ENCODE measurements at places on chromosomes 1 and 21.
A peak's percentile ranks its signal among the peaks of the same experiment; 100 is the strongest.

DNA sequence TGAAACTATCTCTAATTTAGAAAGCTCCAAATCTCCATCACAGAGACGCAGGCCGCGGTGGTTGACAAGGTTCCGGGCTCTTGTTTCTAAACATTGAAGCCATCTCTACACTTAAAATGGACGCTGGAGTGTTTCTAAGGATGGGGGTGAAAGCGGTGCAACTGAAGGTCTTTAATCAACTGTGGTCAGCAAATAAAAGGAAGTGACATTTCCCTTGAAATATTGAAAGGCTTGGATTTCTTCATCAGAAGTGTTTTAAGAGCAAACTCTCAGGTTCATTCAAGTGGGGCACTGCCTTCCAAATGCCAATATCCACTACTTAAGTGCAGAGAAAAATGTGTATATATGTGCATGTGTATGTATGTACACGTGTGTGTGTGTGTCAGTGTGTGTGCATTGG, 117.3 kb downstream of the KAZN start:
- no peak for DNase-seq

DNA sequence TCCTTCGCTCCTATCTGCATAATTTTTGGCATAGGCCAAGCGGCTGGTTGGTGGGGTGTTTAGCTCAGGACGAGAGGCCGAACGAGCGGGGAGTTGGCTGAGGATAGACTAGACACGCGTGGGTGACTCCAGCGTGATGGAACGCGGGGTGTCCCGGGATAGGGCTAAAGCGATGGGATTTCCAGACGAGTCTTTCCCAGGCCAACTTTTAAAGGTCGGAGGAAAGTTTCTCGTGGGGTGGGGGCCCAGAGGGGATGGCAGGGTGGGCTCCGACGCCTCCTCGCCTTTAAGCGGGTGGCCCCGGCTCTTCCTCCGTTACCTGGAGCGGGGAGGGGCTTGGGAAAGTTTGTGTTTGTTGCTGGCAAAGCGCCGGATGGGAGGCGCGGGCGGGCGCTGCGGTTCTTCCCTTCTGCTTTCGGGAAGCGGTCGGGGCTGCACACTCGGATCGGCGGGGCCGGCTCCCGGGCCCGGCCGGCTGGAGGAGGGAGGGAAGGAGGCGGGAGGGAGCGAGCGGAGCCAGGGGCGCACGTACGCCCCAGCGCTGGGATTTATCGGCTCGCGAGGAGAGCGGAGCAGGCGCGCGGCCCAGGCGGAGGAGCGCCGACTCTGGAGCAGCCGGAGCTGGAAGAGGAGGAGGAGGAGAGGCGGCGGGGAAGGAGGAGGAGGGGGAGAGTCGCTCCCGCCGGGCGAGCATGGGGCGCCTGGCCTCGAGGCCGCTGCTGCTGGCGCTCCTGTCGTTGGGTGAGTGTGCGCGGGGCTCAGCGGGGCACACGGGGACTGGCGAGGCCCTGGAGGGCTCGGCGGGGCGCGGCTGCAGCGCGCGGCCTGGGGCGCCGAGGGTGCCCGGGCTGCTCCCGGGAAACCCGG, at the start of gene PTGFRN:
PTGFRN (plus strand) TSS at position 405 of the 867 bp plus-strand sequence; CDS start at position 693, 288 bp downstream.
- peak; percentile 35 for DNase-seq

DNA sequence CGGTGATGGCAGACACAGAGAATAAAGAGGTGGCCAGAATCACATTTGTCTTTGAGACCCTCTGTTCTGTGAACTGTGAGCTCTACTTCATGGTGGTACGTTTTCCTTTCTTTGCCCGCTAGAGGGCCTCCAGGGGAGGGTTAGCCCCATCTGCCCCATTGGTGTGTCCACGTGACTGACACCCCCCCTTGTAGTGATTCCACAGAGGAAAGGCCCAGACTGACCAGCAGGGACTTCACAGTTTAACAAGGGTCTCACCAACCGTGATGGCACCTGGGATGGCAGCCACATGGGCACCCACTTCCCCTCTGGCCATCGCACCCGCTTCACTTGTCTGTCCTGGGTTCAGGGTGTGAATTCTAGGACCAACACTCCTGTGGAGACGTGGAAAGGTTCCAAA, 22.3 kb upstream of the SARS1 start:
- no peak for DNase-seq

DNA sequence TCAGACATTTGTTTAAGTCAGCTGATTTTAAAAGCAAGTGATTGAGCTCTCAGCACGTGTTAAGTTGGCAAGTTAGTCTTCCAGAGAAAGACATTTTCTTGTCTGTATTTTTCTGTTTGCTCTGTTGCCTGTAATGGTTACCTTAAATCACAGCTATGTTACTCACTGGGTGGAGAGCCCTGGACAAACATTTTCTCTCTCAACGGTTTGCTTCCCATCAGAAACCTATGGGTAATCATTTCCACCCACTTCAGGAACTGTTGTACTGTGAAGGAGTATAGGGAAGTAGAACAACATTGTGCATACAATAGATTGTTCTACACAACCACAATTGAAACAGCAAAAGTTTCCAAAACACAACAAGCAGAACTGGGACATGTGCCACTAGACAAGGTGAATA, 113.9 kb upstream of the DPT start:
- no peak for DNase-seq

- no peak for DNase-seq
These were observed 90.1 kb upstream of the DIRAS3 start for GRCh38 chr1:68140536-68140935.

DNA sequence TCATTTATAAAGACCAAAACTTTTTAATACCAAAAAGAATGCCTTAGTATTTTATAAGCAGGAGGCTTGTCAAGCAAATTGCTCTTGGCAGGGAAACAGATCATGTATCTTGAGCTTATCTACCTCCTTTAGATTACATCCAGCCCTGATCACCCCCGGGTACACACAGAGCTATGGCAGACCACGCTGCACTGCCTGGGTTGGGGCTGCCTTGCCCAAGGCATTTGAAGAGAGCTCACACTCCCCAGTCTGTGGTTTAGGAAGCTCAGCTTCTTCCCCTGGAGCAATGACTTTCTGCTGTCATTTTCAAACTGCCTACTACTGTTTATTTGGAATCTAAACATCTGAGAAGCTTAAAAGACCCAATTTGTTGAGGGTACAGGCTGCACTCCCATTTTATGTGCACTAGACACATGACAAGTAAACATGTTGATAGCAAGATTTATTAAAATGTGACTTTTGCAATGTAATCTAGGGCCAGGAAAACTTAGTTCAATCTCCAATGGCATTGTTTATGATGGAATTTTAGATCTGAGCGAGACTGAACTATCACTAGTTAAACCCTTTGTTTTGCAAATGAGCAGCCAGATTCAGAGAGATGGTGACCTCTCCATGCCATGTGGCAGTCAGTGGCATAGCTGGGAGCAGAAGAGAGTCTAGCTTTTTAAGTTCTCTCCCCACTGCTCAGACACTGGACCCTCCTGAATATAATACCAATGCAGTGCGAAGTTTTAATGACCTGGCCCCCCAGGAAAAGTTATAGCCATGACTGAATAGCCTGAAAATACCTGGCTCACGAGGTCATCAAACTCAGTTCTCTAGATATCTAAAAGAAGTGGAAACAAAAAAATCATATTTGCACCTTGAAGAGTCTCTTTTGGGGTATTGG, 214.9 kb downstream of the HLX start:
- no peak for DNase-seq

- DNase-seq = no peak
These were observed 258 bp upstream of the SYPL2 start for GRCh38 chr1:109466125-109466451.

DNA sequence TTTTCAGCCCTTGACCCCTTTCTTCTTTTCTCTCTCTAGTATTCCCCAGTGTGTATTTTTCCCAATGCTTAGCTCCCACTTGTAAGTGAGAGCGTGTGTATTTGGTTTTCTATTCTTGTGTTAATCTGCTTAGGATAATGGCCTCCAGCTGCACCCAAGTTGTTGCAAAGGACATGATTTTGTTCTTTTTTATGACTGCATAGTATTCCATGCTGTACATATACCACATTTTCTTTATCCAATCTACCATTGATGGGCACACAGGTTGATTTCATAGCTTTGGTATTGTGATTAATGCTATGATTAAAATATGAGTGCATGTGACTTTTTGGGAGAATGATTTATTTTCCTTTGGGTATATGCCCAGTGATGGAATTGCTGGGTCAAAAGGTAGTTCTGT, 104.8 kb downstream of the PDE4B start:
- no peak for DNase-seq

DNA sequence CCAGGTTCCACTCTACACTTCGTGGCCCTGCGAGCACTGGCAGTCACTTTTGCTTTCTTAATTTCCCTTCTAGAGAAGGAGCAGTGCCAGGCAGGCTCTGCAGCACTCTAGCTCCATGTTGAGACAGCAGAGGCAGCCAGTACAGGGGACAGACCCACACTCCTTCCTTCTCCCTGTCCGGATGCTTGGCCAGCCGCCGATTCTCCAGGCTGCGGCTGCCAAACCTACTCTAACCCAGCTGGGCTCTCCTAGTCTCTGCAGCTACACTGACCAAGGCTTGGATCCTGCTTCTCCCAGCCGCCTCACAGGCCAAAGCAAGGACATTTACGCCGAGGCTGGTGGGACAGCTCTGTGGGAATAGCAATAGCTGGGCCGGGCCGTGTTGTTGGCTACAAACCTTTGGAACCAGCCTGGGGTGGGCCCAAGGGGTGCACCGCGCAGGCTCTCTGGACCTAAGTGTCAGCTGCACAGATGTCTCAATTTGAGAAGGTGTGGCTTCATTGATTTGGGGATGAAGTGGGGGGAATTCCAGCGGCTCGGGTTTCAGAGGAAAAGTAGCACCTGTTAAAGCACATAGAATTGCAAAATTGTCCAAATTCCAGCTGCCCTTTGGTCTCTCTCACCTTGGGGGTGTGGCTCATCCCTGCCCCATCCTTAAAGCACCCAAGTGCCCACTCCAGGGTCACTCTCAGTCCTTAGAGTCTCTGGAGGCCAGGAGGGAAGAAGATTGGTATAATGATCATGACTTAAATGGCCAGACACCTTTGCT, 3.2 kb downstream of the BARHL2 start:
- peak; percentile 90 for DNase-seq

DNA sequence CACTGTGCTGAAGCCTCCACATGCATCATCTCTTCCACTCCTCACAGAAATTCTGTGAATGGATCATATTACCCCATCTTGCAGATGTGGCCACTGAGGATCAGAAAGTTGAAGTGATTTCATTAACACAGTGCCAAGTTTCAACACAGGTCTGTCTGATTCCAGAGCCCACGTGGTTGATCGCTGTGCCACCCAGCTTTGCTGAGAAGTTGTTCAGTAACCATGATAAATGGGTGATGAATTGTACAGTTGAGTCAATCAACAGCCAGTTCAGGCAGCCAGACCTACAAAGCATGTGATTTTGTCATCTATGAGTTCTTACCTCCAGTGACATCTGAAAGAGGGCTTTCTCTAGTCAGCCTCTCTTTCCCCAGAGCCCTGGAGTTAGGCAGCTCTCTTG, 61.8 kb upstream of the GRHL3 start:
- no peak for DNase-seq

GRCh38 chr1:61183471-61184039, 101.2 kb downstream of the NFIA start:
- DNase-seq = peak; percentile 64

DNA sequence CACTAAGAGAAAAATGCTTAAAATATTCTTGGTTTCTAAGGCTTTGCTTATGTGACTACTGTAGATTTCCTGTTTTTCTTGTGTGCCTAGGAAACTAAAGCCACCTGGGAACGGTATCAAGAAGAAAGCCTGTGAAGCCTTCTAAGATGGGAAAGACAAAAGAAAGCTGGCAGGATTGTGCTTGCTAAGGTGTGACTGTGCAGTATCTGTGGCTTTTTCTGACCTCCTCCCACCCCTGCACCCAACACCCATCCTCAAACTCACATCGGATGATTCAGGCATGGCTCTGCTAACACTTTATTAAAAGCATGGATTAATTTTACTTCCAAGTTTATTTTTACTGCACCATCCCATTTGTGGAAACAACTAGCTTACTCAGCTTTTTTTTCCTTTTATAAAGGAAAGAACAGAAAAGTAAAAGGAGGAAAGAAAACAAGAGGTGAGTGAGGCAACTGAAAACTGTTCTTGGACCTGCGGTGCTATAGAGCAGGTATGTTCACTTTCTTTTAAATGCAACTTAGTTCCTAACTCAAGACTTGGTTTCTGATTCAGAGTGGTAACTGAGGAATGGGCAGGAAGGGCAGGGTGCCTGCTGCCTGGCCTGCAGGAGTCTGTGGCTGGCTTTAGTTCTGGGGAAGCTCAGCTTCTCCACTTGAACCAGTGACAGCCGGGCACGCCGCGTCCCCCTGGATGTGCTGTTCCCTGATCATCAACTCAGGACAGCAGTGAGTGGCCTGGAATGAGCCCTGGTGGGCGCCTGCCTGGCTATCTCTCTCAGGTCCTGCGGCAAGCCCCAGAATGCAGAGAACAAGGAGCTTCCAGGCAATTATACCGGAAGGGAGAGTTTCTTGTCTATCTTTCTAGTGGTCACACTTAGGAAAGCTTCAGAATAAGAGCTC, at the start of gene GBP6:
GBP6 (plus strand) TSS at position 422 of the 899 bp plus-strand sequence. CDS start 4,493 bp downstream, outside the sequence.
- no peak for DNase-seq

DNA sequence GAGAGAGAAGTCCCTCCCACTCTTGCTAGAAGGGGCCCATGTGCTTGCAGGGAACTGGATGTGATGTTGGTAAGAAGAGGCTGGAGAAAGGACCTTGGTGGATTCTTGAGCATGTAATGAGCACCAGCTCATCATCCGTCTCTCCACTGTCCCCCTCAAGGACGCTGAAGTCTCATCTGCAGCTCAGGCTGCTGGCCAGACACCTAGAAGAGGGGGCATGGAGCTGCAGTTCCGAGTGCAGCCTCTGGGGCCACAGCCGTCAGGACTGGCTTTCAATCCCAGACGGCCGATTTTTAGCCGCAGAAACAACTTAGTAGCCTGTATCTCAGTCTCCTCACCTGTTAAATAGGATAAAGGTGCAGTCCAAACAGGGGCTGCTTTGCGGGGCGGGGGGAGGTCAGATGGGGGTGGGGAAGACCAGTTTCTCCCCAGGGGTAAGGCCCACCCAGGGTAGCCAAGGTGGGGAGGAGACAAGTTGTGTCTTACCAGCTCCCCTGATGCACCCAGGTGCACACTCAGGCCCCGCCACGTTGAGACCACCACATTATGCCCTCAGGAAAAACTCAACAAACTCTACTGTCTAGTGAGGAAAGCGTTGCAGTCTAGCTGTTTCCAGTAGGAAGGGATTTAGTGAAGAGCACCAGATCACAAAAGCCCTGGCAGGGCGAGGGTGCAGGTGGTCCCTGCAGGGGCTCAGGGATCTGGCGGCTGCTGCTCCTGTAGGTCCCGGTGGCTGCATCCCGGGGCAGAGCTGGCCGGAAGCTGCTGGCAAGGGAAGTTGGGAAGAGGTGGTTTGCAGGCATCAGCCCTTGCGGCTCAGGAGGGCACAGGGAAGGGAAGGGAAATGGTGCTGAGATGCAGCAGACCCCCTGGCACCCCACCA, 29.5 kb downstream of the LDLRAP1 start:
- DNase-seq = peak; percentile 79

DNA sequence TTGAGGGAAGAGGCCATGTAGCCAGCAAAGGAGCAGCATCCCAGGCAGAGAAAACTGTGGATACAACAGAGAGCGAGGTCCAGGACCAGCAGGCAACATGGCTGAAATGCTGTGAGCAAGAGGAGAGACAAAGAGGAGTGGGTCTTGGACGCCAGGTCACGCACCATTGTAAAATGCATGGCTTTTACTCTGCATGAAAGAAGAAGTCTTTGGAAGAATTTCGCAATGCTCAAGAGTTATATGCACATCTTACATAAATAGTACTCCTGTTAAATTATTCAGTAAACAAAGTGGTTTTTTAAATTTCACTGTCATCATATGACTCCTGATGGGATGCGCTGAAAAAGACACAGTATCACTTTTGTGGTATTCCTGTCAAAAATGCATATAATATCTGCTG, 3.5 kb downstream of the CD244 start:
- DNase-seq = no peak

Measured in cerebellar cortex (tissue), 1 donor.